Hepatocyte (in vitro differentiated cells): ENCODE measurements at places on chromosomes 16 and 17.

DNA sequence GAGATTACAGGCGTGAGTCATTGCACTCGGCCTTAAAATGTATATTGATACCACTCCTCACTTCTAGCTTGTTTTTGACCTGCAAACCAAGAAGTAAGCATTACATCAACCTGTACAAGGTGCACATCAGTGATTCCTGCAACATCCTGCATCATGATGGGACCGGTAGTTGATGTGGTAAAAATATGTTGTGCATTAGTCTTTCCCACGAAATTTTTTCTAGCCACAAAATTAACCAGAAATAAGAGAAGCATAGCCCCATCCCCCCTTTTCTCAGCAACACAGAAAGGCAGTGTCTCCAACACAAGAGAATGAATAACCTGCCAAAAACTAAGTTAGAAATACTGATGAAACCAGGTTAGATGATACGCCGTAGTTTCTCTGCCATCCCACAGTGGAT lies 21.1 kb upstream of the NSMCE1 start:
- no peak for DNase-seq

- DNase-seq: no peak
Measured at GRCh38 chr17:32626379-32626791, 139.6 kb downstream of the CDK5R1 start.

- DNase-seq: no peak
Measured at GRCh38 chr17:71500761-71501555, 619.9 kb upstream of the SOX9 start.

DNA sequence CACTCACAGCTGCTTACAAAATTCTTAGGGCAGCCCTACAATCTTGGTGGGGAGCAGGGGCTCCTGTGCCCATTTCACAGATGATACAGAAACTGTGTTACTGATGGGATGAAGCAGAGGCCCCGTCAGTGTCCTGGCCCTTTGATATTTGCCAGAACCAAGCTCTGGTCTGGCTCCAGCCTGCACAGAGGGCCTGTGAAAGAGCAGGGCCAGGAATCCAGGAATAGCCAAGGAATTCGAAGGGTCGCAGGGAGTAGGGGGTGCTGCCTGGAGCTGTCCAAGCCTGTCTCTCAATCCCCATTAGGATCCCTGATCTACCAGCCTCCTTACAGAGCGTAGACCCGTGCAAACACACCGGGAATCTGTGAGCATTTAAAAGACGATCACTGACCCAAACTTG lies 86.3 kb upstream of the RCVRN start:
- no peak for DNase-seq

GRCh38 chr17:28404812-28405570 lies 1.0 kb downstream of the SLC46A1 start:
- no peak for DNase-seq

DNA sequence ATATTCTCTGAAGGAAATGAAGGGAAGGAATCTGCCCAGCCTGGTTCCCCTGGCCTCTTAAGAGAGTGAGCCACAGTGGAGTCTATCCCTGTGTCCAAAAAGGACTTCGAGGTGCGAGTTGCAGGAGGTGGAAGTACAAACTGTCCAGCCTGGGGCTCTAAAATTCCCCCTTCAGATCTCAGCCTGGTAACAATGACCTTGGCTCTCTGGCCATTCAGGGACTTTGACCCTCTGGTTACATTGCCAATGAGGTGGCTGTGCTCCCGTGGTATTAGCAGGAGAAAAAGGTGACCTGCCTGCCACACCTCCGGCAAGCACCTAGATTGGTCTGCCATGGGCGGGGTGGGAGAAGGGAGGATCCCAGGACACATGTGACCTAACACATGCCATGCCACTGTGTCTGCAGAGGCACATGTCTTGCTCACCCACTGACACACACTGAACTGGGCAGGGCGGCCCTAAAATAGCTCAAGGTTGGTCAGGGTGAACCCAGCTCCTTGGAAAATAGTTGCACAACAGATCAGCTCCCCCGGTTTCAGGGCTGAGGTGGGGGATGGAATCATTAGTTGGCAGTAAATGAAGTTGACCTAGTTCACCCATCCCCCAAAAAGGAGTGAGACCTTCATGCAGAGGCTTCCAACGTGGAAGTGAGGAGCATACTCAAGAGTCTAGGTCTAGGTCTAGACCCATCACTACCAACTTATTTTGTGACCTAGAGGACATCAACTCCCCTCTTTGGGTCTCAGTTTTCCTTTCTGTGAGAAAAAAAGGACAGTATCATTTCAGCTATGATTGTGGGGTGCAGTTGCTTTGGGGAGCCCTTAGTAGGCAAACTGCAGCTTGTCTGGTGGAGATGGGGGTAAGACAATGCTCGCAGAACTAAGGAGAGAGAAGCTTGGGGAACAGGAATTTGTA lies 2.2 kb downstream of the NR1D1 start:
- DNase-seq: peak; percentile 82

DNA sequence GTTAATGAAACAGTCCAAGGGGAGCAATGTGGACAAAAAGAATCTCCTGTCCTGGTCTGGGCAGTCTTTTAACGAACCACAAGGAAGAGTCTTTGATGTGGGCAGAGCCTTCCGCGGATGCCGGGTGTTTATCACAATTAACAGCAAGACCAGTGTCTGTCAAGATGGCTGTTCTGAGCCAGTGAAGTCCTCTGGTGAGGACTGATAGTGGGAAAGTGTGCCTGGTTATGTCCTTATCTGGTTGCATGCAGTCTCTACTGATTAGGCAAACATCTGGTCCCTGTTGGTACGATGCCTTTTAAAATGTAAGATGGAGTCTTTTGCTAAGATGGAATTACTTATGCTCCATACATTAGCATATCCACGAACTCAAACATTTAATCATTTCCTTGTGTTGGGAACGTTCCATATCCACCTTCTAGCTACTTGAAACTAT lies 88.5 kb downstream of the ZNF18 start:
- DNase-seq: no peak

GRCh38 chr16:11181899-11182279 lies 74.1 kb downstream of the SOCS1 start:
- no peak for DNase-seq

DNA sequence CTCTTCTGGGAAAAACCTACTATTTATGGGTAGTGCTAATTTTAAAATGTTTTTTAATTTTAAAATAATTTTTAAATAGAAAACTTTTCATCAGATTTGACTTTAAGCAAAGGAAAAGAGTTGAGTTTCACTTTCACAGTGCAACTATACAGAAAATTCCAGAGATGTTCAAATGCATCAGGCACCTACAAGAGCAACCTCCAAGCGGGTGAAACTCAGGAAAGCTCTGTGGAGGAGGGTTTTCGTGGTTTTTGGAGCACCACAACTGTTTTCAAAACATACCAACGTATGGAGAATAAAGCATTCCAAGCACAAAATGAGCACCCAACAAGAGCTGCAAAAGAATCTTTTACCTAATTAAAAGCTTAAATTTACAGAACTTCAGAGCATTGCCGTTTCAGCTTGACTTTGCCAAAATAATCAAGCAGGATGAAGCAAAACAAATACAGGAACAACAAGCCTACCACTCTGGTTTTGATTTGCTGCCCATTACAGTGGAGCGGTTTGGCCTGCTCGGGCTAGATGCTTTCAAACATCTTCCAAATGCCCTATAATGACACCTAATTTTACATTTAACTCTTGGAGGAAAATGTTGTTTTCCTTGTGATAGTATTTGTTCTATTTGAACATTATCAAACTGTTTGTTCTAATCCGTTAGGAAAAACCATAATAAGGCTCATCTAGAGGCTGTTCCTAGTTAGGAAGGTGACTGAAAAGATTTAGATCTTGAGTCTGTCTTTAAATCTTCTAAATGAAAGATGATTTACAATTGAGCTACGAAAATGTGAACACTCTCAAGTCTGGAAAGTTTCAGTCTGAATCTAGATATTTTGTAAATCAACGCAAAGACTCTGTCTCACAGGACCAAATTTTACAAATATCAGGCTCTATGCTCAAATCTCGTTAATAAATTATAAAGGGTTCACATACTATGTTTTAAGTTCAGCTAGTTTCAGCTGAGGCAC lies 34.5 kb downstream of the NACA2 start:
- no peak for DNase-seq

DNA sequence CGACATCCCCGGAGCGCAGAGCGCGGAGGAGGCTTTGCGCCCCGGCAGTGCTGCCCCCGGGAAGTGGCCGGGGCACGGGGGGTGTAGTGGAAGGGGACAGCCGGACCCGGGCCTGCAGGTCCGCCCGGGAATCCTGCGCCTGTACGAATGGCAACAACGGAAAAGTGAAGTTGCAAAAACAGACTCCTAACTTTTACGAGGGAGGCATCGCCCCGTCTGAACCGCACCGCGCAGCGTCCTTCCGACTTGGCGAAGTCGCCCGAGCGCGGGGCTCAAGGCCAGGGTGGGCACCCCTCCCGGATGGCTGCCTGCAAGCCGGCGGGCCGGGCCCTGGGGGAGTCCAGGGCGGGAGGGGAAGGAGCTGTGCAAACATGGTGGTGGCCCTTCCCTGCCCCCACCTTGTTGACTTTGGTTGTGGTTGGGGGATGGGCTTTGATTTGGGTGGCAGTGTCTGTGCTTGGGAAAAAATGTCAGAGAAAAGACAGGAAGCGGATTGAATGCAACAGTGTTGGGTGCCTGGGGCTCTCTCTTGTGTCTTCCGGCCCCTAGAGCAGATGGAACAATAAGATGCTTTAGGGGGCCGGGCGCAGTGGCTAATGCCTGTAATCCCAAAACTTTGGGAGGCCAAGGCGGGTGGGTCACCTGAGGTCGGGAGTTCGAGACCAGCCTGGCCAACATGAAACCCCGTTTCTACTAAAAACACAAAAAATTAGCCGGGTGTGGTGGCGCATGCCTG lies 675 bp downstream of the RNF213 start:
- peak; percentile 79 for DNase-seq

DNA sequence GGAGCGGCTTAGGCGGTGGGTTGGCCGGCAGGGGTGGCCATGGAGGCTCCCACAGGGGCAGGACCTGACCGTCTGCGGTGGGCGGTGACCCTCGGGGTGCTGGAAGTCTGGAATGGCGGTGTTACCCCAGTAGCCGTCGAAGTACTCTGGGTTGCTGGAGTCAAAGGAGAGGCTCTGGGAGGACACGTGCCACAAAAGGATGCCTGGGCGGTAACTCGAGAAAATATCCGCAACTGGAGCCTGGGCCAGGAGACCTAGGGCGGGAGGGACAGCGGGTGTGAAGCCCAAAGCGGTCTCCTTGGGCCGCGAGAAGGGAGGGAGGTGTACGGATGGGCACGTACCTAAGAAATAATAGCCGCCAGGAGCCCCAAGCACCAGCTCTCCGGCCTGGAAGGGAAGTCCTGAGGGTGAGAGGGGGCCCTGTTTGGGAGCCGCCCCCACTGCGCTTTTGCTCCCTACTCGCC lies 4.6 kb downstream of the ITGA2B start:
- DNase-seq: no peak

- DNase-seq: no peak
Measured at GRCh38 chr17:39562976-39563375, 44.7 kb downstream of the NEUROD2 start.

- no peak for DNase-seq
Measured at GRCh38 chr16:52785653-52786052, 238.7 kb upstream of the TOX3 start.

GRCh38 chr16:48194828-48195556 lies 39.2 kb upstream of the ABCC12 start:
- peak; percentile 50 for DNase-seq

DNA sequence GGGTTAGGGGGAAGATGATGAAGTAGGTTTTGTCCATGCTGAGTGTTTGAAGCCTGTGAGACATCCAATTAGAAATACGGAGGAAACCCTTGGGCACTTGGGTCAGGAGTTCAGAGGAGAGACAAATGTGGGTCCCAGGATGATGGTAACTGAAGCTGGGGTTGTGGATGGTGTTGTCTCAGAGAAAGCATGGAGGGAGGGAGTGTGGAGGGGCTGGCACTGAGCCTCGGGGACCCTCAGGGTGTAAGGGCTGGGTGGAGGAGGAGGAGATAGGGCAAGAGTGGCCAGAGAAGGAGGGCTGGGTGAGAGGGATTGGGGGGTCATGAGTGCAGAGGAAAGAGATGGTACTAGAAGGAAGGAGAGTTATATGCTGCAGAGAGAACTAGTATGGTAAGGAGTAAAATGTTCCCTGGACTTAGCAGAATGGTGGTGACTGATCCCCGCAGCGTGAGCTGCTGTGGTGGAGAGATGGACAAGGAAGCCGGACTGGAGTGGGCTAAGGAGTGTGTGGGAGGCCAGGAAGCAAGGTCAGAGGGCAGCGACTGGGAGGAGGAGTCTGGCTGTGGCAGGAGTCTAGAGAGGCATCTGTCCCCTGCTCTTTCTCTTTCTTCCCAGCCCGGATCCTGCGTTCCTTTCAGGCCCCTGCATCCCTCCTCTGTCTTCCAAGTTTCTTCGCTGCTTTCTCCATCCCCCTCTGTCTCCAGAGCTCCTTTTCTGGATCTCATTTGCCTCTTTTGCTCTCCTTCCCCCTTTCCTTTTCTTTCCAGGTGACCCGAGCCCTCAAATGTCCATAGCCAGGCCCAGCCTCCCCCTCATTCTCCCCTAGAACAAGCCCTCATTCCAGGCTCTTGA lies 3.9 kb upstream of the COL1A1 start:
- DNase-seq: no peak

GRCh38 chr17:17153071-17153470 lies 53.1 kb downstream of the PLD6 start:
- DNase-seq: no peak

DNA sequence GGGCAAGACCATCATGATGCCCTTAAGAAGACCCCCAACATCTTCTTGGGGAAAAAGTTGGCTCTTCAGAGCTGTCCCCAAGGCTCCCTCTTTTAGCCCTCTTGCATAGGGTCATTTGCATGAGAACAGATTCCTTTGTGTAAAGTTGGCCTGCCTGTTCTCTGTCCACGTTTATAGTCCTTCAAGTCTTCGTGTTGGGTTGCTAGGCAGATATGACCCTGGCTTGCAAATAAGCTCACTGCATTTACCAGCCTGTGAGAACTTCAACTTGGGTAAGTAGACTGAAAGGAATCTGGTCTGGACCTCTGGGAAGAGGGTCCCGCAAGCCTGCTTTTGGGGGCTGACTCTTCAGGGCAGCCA lies 2.9 kb downstream of the ARSG start:
- DNase-seq: no peak
